ENCODE measurements at places on chromosomes 16 and 17.

DNA sequence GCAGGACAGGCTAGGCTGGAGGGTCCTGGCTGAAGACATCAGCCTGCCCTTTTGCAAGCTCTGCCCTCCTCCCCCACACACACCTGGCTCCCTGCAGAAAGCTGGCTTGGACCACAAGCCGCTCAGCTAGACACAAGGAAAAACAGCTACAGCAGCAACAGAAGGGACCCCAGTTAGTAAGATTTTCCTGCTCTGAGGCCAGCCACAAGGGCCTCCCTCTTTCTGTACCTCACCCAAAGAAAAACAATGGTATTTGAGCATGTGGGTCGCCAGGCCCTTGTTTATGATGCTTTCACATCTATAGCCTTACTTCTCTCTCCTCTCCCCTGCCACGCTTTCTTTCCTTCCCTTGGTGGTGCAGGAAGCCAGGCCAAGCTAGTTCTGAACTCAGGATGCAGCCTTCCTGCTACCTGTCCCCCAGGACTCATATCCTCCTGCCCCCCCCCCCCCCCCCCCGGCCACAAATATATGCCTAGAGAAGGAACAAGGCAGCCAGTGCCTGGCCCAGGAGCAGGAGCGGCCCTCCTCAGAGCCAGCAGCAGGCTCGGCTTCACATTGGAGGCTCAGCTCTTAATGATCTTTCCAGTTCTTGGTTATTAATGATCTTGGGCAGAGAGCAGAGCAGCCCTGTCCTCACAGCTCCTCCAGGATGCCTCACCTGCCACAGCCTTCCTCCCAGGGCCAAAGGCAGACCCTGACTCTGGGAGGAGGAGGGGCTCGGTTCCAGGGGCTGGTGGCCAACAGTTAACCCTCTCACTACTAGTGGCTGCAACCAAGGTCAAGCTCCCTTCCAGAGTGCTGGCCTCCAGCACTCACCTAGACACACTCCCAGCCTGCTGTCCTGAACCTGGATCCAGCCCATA lies 19.5 kb downstream of the GRIN2C start:
- no peak for DNase-seq

DNA sequence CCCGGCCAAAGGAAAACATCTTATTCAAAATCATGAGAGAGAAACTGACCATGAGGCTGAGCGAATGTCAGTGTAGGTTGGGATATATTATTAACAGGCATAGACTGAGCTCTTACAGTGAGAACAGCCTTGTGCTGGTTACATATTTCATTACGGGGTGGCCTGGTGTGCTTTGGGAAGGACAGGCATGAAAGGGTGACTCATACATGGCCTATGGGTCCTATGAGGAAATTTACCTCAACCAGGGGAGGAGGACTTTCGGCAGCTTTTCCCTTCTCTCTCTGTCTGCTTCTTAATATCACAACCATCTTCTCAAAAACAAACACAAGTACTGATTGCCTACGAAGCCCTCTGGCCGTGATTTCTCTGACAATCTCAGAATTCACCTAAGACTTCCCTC lies 579.1 kb downstream of the CDH13 start:
- no peak for DNase-seq

DNA sequence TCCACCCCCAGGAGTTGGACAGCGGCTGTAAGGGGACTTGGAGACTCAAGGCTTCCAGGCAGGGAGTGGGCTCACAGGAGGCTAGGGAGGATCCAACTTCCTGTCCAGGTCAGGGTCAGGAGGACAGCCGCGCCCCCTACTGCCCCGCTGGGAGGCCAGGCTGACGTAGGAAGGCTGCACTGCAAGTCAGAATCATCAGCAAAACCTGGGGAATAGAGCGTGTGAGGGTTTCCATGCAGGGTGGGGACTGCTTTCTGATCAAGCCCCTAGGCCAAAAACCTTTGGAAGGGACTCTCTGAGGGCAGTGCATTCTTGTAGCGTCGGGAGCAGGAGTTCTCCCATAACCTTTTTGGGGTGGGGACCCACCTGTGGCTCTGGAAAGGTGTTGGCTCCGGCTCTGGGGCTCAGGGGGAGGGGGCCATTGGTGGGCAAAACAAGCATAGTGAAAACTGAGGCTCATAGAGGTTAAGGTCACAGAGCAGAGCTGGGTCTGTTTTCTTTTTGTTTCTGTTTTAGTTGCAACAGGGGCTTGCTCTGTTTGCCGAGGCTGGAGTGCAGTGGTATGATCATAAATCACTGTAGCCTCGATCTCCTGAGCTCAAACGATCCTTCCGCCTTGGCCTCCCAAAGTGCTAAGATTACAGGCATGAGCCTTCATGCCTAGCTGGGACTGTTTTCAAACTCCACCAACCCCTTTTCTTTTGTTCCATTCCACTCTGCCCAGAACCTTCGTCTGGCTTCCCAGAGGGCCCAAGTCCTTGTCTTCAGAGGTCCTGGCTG lies 22.1 kb downstream of the RAI1 start:
- no peak for DNase-seq

DNA sequence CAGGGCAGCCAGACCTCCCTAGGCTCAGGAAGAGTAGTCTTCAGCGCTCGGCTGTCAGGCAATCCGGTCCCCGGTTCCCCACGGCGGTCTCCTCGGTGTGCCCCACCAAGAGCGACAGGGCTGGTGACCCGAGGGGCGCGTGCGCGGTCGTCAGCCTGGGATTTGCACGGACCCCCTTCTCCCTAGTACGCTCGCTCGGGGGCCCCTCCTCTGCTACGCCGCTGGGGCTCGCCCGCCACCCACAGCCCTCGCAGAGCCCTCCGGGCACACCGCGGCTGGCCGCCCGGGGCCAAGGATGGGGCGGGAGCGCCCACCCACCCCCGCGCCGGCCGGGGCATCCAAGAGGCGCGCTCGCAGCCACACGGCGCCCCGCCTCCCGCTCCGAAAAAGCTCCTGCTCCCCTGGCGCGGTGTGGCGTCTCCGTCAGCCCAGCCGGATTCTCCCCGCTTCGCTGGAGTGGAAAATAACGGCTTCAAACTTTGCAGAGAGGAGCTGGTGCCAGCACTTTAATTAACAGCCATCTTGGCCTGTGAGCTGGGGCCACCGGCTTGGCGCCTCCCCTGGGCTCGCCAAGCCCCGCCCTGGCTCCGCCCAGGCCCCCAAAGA lies 2.1 kb upstream of the C1QL1 start:
- DNase-seq = no peak

- no peak for DNase-seq
These were observed 3.7 kb downstream of the TNS4 start for GRCh38 chr17:40497695-40498094.

DNA sequence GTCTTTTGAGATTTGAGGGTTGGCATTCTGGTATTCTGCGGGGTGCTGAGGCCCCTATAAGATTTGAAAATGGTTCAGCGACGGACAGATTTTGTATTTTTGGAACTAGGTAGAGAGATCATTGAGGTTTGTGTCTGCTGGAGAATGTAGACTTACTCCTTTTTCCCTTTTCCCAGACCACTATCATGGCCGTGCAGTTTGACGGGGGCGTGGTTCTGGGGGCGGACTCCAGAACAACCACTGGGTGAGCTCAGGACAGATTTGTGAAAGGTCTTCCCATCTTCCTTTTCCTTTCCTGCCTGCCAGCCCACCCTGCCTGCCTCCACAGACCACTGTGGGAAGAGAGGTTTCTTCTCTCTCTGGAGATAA lies 572 bp downstream of the PSMB6 start:
- DNase-seq = no peak

- DNase-seq = no peak
These were observed 512 bp downstream of the PMM2 start for GRCh38 chr16:8798174-8798527.

DNA sequence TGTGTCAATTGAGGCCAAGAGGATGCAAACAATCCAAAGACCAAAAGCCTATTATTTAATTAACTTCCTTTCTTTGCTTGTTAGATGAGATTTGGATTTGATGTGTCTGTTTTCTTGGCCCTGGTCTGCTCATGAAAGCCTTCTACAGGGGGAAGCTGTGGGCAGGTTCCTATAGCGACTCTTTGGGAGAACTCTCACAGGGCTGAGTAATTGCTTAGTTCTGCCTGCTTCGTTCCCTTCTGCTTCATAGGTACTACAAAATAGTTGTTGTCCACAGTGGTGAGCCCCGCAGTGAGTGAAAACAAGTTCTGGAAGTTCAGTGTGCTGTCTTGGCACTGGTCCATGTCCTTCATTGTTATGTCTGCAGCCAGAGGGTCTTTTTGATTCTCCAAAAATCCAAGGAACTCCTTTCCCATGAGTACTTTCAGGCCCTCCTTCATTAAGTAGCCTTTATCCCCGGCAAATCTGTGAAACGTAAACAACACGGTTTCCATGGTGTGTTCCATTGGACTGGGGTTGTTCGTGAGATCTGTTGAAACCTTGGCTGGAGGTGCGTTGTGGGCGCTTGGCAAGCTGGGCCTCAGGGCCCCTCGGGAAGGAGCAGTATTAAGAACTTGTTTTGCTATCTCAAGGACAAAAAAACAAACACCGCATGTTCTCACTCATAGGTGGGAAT lies 30.0 kb upstream of the ANKRD40CL start:
- no peak for DNase-seq

Measured in activated naive CD4-positive, alpha-beta T cell treated with anti-CD3 and anti-CD28 coated beads, Interleukin-2, amount 50 U/mL, for 72 hours (primary cell).